ENCODE measurements at places on chromosomes 2 and 18.
A peak's percentile ranks its signal among the peaks of the same experiment; 100 is the strongest.

- no peak for DNase-seq
Measured at GRCh38 chr2:48912110-48912509, 156.6 kb upstream of the LHCGR start.

DNA sequence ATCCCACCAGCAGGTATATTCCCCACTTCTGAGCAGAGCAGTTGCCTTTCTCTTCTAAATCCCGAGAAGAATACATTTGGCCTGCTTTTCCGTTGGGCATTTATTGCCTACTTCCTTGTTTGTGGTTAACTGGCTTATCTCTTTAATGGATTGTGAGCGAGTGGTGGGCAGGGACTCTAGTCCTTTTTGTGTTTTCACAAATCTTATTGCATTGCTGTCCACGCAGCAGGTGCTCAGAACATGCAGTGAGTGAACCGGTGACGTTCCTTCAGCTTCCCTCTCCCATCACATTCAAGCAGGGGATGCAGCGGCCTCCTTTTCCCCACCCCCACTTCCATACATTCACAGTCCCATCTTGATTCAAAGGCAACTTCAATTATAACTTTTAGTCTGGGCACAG, 28.9 kb upstream of the GAREM2 start:
- no peak for DNase-seq

GRCh38 chr2:63051042-63051794, 588 bp downstream of the OTX1 start:
- no peak for DNase-seq

- DNase-seq, result no peak
Measured at GRCh38 chr2:101869527-101869926, 122.2 kb upstream of the IL1R2 start.

DNA sequence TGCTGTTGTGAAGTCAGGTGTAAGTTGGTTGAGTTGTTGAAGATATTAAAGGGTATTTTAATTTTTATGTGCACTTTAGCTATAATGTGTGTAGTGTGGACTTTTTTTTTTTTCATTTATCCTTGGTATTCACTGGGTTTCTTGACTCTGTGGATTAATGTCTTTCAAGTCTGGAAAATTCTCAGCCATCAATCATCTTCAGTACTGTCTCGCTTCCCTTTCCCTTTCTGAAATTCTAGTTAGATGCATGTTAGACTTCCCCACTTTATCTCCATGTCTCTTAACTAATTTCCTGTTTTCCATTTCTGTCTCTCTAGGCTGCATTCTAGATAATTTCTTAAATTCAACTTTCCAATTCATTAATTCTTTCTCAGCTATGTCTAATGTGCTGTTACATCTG, 247.7 kb upstream of the REV1 start:
- DNase-seq, result no peak

- no peak for DNase-seq
Measured at GRCh38 chr18:62514570-62514969, 8.3 kb upstream of the ZCCHC2 start.

DNA sequence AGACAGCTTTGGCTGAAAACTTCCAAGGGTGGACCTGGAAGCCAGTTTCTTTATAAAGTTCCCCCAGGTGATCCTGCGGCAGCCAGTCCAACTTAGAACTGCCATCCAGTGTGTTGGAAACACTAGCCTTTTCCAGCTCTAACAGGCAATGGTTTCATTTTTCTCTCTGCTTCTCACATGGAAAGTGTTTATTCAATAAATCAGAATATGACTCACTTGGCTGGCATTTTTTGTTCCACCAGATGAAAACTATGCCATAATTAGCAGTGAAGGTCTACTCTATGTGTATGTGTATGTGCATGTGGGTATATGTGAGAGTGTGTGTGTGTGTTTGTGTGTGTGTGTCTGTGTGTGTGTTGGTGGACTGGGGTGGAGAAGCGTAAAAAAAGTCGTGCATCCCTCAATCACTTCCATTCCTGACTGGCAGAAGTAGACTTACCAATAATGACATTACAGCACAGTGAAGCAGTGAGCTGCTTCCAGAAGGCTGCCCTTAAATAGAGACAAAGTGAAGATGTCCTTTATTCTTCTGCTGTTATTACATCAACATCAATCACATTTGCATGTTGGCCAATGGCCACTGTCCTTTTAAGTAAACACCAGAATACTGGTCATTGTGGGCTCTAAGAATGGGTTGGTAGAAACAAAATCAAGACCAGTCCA, 90.9 kb upstream of the SETBP1 start:
- no peak for DNase-seq

GRCh38 chr2:121955426-121955825, 200.0 kb downstream of the TSN start:
- DNase-seq, result no peak

GRCh38 chr2:8987410-8987809, 16.1 kb downstream of the MBOAT2 start:
- no peak for DNase-seq

- DNase-seq, result no peak
Measured at GRCh38 chr18:42363446-42364441, 408.7 kb downstream of the PIK3C3 start.

DNA sequence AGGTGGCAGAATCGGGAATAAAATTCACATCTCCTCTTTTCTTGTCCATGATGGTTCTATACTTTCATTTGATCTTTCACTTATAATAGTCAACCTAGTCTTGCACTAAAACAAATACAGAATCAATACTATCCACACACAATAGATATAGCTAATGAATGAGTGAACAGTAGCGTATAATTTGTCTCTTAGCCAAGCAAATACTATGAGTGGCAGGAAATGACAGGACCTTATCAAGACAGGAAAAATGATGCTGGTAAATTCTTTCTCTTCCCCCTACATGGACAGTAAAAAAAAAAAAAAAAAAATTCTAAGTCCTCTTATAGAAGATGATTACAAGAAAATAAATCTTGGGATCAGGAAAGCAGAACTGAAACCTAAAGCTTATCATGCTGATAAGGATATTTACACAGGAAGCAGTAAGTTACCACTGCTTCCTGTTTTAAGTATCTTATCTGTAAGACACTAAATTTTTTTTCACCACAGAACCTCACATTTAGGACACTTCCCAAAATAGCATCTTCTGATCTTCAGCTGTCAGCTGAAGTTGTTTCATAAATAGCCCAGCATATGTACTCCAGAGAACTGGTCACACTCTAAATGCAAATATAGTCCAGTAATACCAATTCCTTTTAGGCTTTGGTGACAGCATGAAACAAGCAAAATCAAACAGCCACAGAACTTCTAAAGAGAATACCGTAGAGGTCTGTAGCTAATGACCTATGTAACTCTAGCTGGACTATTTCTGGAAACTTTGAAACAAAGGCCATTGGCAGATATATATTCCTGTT, 27.0 kb downstream of the IRS1 start:
- DNase-seq, result no peak

DNA sequence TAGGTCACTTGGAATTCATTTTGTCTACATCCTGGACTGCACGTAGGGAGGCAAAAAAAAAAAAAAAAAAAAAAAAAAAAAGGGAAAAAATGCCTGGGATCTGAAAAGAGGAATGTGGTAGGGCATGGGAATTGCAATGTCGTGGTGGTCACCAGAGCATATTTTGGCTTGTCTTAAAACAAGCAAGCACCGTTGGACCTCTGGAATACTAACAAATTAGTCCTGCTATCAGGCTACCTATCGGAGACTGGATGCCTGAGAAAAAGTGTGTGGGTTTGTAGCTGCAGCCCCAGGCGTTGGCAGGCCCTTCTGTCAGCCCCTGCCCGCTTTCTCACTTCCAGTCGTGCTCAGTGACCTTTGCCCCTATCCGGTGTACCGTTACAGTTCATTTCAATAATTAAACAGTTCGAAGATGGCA, 588.5 kb upstream of the ZEB2 start:
- no peak for DNase-seq

DNA sequence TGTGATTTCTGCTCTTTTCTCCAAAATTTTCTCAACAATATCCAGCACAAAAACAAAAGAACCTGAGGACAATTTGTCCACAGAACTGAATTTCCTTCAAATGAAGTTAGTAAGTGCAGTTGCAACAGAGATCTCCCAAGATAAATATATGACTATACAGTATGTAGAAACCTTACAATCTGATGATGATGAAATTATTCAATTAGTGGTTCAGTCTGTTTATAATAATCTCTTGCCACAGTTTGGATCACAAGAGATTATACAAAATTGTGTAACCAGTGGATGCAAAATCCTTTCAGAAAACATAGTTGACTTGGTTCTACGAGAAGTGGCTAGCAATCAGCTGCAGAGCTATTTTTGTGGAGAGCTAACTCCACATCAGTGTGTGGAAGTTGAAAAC, 68.7 kb downstream of the FSIP2 start:
- no peak for DNase-seq

GRCh38 chr2:152420363-152420762, 85.4 kb downstream of the FMNL2 start:
- DNase-seq, result no peak

GRCh38 chr2:157856187-157856515, 20.0 kb downstream of the ACVR1 start:
- no peak for DNase-seq

DNA sequence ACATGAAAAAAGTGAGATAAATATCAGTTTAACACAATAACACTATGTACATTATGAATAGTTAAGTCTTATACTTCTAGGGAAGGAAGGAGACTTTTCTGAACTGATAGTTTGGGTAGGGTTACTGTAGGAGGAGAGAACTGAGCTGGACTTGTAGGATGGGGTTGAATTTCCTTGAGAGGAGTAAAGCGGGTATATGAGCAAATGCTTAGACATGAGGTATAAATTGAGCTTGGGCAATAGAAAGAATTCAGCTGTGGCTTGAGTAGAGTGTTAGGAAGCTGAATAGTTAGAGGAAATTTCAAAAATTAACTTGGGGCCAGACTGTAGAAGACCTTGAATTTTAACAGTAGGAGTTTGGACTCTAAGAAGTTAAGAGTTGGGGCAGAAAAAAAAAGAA, 45.1 kb downstream of the LCLAT1 start:
- no peak for DNase-seq

DNA sequence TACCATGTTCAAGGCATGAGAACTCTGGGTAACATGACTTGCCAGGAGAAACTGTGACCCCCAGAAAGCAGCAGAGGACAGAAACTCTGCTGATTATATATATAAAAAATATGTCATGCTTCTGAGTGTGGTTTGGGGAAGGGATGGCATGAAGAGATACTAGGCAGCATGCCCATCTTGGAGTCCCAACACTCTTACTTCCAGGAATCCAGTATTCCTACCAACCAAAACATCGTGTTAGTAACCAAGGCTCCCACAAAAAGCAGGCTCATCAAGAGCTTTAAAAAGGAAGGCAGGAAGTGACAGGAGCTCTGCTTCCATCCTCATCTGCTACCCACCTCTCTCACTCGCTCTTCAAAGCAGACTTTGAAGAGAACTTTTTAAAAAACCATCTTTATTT, 31.6 kb upstream of the TWIST2 start:
- no peak for DNase-seq

DNA sequence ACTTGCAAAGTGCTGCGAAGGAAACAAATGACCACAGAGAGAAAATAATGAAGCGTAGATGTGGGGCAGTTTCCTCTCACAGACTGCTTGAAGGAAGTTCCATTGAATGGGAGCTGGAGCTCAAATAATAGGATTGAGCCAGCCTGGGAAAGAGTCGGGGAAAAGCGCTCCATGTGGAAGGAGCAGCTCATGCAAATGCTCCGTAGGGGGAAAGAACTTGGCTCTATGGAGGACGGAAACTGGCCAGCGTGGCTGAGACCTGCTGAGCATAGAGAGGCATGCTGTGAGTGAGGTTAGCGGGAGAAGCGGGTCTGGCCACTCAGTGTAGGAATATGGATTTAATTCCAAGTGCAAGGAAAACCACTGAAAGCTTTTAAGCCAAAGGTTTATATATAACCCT, 28.6 kb upstream of the VIT start:
- no peak for DNase-seq

- DNase-seq, result no peak
Measured at GRCh38 chr2:239819091-239819973, 205.8 kb downstream of the NDUFA10 start.

GRCh38 chr2:5339473-5339872, 352.7 kb upstream of the SOX11 start:
- no peak for DNase-seq

DNA sequence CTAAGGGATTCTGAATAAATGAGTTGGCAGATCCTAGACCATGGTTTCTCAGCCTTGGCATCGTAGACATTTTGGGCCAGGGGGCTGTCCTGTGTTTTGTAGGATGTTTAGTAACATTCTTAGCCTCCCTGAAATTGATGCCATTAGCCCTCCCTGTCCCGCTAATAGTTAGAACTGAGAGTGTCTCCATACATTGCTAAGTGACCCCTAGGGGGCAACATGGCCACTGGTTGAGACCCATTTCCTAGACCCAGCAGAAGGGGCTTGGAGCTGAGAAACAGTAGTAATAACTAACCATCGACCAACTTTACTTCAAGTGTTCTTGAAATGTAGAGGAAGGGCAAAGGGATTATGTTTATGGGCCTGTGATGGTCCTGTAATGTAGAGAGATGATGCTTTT, 40.8 kb downstream of the KCMF1 start:
- no peak for DNase-seq

DNA sequence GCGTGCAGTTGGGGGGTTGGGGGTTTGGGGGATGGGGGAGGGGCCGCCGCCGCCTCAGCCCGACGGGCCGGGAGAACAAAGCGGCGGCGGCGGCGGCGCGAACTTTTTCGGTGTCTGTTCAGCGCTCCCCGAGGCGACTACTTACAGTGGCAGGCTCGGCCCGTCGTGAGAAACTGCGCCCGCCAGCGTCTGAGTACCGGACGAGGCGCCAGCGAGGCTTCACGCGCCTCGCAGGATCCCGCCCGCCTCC, 172 bp downstream of the PRKD3 start:
- DNase-seq, result peak; percentile 76

GRCh38 chr2:47300609-47301276, 102.2 kb upstream of the MSH2 start:
- no peak for DNase-seq

DNA sequence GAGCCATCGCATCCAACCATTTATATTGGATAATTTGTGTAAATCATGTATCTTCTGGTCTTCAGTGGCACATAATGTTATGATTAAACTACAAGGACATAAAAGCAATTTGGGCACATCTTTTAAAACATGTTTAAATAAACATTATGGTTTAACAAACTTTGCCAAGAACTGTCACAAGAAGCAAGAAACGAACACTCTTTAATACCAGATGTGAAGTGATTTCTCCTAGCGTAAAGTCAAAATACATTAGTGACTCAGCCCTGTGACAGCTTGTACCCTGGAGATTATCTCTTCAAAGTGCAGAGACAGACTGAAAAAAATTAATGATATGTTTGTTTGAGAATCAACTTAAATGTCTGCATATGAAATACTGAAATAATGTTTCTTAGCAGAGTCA, 39.9 kb downstream of the DSEL start:
- no peak for DNase-seq
